ENCODE measurements at places on chromosomes 11 and 22.
A peak's percentile ranks its signal among the peaks of the same experiment; 100 is the strongest.

GRCh38 chr22:36902143-36902926 is 11.1 kb upstream of the CSF2RB start:
- no peak for DNase-seq

GRCh38 chr11:36931139-36931538 is 333.1 kb upstream of the RAG2 start:
- DNase-seq, result no peak

DNA sequence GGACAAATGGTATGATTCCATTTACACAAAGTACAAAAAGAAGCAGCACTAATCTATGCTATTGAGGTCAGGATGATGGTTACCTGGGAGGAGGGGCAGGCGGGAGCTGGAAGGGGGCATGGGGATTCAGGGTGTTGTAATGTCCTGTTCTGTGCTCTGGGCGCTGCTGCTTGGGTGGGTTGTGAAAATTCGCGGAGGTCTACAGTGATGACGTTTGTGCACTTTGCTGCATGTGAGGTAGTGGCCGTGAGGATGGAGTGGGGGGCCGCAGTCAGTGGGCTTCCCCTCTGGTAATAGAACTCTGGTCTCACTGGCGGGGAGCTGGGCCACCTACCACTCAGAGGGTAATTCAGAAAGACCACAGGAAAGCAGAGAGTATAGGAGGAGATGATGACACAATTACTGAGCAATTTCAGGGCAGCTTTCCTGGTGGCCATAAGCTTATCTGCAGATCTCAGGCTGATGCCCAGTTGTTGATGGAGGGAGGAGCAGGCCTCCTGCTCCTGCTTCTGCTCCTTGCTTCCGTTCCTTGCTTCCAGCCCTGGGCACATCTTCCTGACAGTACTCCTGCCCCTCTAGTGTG is 121.5 kb downstream of the CEP164 start:
- no peak for DNase-seq

GRCh38 chr11:93694557-93694956 is 33.1 kb downstream of the CEP295 start:
- no peak for DNase-seq

DNA sequence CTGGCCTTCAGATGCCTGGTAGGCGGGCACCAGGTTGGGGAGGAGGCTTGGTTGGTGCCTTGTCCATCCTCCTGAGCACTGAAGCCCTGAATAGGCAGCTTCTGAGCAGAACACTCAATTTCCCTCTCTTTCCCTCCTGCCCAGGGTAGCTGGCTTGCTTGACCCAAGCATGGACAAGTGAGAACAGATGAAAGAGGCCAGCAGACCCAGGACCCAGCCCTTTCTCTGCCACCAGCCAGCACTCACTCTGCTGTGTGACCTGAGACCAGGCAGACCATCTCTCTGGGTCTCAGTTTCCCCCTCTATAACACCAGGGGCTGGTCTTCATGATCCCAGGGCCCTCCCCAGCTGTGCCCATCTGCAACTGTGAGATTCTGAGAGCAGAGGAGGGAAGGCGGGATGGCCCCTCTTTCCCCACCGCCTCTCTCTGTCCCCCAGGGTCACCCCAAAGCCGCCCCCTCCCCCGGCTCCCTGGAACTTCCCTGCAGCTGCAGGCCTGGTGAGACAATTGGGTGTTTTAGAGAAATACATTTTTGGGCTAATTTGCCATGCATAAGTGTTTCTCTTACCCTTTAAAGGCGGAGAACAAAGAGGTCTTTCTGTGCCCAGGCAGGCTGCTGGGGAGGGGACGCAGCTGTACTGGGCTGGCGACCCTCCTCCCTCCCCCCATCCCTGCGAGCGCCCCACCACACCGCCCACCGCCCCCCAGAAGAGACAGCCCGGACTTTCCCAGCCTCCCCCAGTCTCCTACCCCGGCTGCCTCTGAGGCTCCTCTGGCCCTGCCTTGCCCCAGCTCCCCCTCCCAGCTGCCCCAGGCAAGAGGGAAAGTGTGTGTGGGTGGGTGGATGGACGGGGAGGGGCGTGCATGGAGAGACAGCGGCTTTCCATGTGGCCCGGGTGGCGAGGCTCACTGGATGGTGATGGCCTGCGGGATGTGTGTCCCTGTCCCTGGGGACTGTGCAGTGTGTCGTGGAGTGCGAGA is 30.8 kb upstream of the PICK1 start:
- DNase-seq, result peak; percentile 69

GRCh38 chr22:21108379-21109115 is 62.8 kb downstream of the LRRC74B start:
- no peak for DNase-seq

GRCh38 chr22:37716708-37717107 is 19.9 kb downstream of the TRIOBP start:
- no peak for DNase-seq

DNA sequence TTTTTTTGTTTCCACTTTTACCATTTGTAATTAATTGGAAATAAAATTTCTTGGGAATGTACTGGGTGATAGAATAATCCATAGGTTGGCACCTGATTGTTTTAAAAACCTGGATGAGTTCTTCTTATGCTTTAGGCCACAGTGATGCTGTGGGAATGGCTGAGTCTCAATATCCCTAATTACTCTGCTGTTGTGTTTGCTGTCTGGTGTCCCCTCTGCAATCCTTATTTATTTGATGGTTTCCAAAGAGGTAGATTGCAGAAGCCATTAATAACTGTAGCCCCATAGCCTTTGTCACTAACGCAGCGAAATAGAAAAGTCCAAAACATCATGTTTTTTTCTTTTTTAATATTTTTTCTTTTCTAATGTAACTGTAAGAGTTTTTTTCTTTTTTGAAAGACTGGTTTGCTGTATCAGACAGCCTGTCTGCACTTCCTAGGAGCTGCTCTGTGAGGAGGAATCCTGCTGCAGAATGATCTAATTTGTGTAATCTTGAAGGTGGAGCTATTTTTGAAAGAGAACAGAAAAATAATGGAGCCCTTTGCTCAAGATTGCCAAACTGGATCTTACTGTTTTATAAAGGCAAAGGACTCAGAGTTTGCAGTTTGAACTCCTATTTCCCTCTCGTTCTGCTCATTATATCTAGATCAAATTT is 14.9 kb downstream of the PACS1 start:
- DNase-seq, result no peak

- no peak for DNase-seq
These were observed 18.2 kb upstream of the SYN3 start for GRCh38 chr22:33076343-33076742.

- no peak for DNase-seq
These were observed 19.5 kb upstream of the CHKA start for GRCh38 chr11:68140496-68141245.

GRCh38 chr11:100224541-100225034 is 462.5 kb upstream of the ARHGAP42 start:
- DNase-seq, result no peak
